ENCODE measurements at places on chromosomes 3 and 15.

DNA sequence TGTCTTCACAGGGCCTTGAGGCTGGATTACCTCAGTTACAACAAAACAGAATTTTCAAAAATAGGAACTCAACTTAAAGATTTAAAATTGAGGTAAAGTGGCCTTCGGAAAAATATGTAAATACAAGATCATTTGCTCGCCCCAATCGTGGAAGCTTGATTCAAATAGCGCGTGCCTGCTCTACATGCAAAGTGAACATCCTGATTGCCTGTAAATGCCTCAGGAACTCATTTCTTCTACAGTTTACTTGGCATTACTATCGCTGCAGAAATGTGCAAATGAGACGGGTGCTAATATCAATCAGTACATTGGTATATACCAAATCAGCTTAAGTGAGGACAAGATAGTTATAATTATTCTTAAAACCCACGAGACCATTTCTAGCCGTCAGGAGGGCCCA, 159.2 kb downstream of the XXYLT1 start:
- no peak for DNase-seq

- no peak for DNase-seq
Measured at GRCh38 chr15:47975427-47975826, 145.4 kb upstream of the SLC24A5 start.

DNA sequence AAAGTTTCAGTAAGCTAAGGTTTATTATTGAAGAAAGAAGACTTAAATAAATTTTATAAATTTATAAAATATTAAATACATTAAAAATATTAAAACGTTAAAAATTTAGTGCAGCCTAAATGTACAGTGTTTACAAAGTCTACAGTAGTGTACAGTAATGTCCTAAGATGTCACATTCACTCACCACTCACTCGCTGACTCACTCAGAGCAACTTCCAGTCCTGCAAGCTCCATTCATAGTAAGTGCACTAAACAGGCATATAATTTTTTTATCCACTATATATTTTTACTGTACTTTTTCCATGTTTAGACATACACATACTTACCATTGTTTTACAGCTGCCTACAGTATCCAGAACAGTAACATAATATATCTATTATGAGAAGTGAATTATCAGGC, 51.5 kb downstream of the TJP1 start:
- no peak for DNase-seq

GRCh38 chr3:68963891-68964290, 31.5 kb upstream of the TAFA4 start:
- DNase-seq = no peak

GRCh38 chr3:47018269-47018611, 38.8 kb downstream of the NBEAL2 start:
- DNase-seq = no peak

DNA sequence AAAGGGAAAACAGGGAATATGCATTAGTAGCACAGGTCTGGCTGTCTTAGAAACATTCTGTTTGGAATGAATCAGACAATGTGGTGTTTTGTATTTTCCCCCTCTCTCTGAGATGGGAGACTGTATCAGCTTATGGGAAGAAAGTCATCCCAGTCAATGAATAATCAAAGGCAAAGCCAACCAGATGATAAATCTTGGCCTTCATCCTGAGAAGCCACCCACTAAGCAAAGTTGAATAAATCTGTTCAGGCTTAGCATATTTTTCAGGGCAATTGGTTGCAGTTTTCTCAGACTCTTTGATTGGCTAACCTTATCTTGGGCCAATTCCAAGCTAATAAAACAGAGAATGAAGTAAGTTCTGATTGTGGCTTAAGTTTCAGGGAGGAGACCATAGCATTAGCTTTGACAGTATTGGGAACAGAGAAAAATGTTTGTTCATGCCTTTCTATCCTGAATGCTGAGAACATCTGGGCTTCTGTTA, 63.6 kb upstream of the ARL8B start:
- no peak for DNase-seq

DNA sequence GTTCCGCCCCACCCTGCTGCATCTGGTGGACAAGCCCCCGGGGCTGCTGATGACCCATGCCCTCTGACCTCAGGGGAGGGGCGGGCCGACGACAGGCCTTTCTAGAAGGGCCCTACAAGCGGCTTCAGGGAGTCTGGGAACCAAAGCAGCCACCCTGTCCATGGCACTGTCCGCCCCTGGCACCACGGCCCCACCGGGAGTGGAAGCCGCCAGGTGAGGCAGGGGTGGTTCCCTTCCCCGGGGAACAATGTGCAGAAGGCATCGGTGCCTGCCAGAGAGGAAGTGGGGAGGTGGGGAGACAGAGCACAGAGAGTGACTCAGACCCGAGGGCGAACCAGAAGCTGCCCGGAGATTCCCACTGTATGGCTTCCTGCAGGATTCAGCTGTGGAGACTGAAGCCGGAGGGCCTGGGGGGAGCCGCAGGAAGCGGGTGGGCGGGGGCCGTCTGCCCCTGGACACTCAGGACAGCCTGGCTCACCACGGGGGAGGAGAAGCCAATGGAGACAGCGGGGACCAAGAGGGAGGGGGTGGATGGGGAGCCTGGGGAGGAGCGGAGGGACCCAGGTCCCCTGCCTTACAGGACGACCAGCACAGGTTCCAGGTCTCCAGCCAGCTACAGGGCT, 134.0 kb downstream of the TPRA1 start:
- DNase-seq = no peak

DNA sequence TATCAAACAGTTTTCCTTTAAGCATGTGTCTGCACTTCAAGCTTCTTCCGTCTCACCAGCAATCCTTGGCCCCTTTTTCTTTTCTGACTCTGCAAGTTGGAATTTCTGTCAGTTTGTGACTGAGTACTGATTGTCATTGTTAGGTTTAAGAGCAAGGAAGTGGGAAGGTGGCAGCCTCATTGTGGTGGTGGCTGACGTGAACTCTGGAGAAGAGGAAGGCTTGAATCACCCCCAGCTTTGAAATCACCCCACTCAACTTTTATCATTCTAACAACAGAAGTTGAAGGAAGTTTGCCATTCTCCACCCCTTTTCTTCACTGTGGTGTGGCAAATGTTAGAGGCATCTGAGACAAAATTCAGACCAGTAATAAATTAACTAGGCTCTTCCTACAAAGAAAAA, 231.6 kb upstream of the AGTR1 start:
- DNase-seq = no peak

GRCh38 chr15:70099967-70100473, 2.3 kb upstream of the TLE3 start:
- no peak for DNase-seq

- no peak for DNase-seq
Measured at GRCh38 chr15:100254285-100254684, 87.5 kb downstream of the ADAMTS17 start.

DNA sequence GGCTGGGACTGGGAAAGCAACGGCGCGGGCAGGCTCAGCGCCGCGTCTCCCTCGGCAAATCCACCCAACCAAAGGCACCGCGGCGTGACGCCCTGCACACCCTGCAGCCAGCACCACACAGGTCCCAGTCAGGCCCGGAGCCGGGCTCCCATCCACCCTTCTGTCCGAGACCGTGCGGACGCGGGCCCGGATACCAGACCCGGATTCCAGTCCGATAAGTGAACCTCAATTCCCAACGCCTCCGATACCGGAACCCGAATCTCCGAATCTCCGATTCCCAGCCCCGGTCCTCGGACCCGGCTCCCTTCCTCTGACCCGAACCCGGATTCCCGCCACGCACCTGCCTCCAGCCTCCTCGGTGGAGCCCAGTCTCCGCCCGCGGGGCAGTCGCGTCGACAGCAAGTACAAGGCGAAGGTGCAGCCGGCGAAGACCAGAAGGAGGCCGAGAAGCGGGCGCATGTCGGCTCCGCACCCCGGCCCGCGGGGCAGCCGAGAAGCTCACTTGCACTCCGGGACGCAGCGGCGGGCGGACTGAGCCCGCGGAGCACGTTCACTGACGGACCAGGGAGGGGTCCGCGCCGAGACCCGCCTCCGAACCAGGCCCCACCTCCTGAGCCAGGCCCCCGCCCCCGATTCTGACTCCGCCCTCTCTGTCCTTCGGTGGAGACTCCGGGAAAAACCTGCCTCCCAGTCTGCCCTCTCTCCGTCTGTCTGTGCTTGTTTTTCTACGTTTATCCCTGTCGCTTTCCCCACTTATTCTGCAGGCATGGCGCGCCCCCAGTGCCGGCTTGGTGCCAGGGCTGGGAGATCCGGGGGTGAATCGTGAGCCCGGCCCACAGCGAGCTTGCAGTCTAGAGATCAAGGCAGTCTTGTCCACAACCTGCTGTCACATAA, at the start of gene TMEM41A:
TMEM41A (minus strand) TSS at position 533 of the 894 bp plus-strand sequence; CDS start at position 459, 74 bp downstream.
- DNase-seq = peak; percentile 91

GRCh38 chr15:51093839-51094605, 684 bp downstream of the TNFAIP8L3 start:
- no peak for DNase-seq

GRCh38 chr15:89139613-89140499, 51.6 kb downstream of the ABHD2 start:
- DNase-seq = no peak

- no peak for DNase-seq
Measured at GRCh38 chr15:38622304-38622703, 57.7 kb upstream of the RASGRP1 start.
